Frontal cortex (tissue), 4 donors: ENCODE measurements at places on chromosomes 12 and 14. TPM values are rescaled to one million over a fixed set of nuclear protein-coding genes. Genes with fewer than 3 reads are reported as not detected.

DNA sequence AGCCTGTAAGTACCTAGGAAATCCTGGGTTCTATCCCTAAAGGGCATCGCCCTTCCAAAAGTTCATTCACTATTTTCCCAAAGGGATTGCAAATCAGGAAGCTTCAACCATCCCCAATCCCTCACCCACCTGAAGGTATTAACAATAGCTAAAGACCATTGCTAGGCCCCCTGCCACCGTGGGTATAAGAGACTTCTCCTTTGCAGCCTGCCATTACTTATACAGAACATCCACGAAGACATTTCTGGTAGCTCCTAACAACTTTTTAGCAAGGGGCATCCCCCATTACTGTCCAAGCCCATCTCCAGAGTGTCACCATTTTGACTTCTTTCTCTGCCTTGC lies 384 bp upstream of the SMUG1 start:
- no peak for DNase-seq

DNA sequence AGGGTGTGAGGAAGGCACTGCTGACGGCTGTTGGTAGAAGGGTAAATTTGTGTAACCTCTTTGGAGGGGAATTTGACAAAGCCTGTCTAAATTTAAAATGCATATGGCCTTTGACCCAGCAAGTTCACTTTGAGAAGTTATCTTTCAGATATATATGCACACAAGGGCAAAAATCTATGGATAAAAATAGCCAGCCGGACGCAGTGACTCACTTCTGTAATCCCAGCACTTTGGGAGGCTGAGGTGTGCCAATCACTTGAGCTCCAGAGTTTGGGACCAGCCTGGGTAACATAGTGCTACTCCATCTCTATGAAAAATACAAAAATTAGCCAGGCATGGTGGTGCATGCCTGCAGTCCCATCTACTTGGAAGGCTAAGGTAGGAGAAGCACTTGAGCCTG lies 13.4 kb downstream of the UBC start:
- no peak for DNase-seq

GRCh38 chr14:37977481-37977880 lies 230.2 kb upstream of the SSTR1 start:
- no peak for DNase-seq

GRCh38 chr12:42587601-42588523 lies 1.7 kb downstream of the PRICKLE1 start:
- no peak for DNase-seq

GRCh38 chr14:105351920-105352851 lies 37.6 kb downstream of the PACS2 start:
- DNase-seq: peak; percentile 88

DNA sequence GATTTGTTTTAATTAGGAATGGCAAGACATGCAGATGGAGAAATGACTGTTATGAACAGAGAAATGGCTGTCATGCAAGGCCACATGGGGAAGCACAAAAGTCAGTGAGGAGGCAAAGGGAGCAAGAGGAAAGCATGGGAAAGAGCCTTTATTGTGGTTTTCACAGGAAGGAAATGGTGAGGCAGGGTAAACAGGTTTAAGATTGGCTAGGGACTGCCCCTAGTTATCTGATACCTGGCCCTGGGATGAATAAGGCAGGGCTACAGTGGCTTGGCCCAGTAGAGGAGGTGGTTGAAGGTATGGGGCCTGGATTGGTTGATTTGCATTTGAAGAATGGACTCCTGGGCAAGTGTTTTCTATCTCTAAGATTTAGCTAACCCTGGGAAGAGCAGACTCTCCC lies 168.7 kb upstream of the CNOT2 start:
- DNase-seq: no peak

GRCh38 chr14:84410344-84410743 lies 1119.6 kb upstream of the FLRT2 start:
- DNase-seq: no peak

DNA sequence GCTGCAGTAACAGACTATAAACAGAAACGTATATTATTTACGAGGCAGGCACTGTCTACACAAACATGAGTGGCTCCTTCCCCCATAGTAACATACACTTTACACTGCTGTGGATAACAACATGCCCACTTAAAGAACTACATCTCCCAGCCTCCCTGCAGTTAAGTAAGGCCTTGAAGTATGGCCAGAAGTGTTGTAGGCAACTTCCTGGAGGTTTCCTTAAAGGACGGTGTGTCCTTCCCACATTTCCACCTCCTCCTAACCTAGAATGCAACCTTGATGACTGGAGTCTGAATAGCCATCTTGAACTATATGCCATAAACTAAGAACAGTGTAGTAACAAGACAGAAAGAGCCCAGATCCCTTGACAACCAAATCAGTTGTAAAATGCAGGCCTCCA lies 20.3 kb downstream of the MED13L start:
- no peak for DNase-seq

The NAP1L1 gene
- 144 TPM for total RNA-seq

The KERA gene
- total RNA-seq: 1.2 TPM

The FAR2 gene
- 49.3 TPM for total RNA-seq

The GPRC5D gene
- not detected for total RNA-seq

The SLCO1B1 gene
- total RNA-seq: not detected

The MYO1H gene
- total RNA-seq: under 0.01 TPM
